ENCODE measurements at places on chromosomes 2 and 18.

DNA sequence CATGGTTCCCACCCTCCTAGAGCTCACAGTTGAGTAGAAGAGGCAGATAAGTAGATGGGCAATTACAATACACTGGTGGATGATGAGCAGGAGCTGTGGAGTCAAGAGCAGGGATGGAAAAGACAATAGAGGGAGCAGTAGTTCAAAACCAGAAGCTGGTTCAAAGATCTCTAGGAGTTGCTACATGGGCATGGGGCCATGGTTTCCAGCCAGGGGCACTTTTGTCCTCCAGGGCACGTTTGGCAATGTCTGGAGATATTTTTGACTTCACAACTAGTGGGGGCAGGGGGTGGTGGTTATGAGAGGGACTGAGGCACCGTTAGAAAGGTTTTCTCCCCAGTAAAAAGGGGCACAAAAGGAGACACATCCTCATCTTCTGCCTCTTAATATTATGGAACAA, 236.0 kb downstream of the DYSF start:
- no peak for DNase-seq

DNA sequence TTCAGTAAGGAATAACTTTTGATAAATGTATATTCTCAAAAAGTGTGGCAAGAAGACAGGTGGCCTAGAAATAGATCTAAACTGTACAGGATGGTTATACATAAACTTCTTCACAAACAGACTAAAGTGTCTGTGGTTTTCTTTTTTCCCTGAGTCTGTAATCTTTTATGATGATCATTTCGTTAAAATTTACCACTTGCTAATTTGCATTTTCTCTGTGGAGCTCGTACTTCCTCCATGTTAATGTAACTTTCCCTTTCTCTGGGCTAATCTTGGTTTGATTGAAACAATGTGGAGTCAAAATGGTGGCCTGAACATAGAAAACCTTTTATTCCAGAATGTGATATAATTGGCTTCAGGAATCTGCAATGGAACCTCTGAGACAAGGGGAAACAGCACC, 166.2 kb downstream of the FTCDNL1 start:
- DNase-seq = no peak

DNA sequence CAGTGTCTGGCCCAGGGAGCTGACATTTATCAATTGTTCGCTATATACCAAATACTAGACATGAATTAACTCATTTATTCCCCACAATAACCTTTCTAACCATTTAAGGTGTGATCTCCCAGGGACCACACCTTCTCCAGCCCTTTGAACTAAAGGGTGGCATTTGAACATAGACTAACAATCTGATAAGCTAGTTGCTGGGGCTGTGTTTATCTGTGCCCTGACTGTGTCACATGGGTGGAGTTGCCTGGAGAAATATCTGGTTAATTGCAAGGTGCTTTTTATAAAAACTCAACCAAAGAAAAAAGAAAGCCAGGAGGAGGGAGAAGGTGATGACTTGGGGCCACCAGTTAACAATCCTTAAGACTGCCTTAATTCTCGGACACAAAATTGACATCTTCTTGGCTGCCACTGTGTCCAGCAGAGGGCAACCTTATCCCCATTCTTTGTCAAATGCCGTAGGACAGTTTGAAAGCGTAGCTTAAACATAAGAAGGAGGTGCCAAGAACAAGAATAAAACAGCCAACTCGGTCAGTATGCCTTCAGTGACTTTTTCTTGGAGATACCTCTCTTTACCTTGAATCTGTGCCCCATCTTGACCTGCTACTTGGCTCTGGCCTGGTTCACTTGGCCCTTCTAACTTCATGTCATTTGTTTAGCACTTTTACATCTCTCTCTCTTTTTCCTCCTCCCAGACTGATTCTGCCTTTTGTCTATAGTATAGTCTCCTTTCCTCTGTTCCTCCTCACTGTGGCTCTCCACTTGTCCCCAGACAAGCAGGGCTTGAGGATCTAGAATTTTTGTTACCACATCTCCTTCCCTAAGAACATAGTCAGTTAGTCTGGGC, 183.4 kb downstream of the MYO3B start:
- DNase-seq = peak; percentile 70

GRCh38 chr2:126901459-126901858, 2.8 kb downstream of the TEX51 start:
- DNase-seq = no peak

DNA sequence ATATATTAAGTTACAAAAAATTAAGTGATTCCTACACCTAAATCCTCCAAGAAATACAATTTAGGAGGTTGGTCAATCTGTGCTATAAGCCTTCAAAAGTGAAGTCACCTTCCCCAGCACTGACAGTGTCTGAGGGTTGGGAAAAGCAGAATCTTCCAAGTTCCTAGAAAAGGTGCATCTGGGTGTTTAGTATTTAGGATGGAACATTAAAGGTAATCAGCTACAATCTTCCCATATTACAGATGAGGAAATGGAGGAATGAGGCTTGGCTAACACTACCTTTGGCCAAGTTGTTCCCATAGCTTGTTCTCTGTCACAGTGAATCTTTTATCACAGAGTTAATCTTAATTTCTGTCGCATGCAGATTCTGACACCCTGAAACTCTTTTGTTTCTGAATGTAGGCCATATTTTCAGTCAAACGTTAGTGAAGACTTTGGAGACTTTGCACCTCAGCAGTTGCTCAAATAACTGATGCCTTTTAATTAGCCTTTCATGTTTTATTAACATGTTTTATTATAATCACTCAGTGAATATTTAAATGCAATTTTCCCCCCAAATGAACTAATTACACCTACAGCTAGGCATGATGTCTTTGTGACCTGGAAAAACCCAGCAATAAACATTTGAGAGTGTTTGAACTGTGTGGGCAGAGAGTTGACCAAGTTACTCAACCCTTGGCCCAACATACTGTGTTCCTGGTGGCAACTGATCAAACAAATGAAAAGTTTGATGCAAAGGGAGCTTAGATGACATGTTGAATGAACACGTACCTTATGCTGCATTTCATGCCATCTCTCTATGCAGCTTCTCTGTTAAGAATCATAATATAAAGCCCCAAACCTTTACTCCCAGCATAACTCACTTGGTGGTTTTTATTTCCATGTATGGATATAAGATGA, 17.6 kb downstream of the FN1 start:
- DNase-seq = no peak
